Activated T-helper 2 cell treated with anti-CD3 and anti-CD28 coated beads, Interferon-gamma antibody, Interleukin-2, Interleukin-4, amounts not matched to agents 10 μg/mL and 5 μg/mL and 100 μg/mL, durations not matched to agents 14 hours and 24 hours and 36 hours (primary cell): ENCODE measurements at places on chromosomes 12 and 14. TPM values are rescaled to one million over a fixed set of nuclear protein-coding genes. Genes with fewer than 3 reads are reported as not detected.

Gene YEATS4
- total RNA-seq: 38.9 and 39.0 TPM in 2 replicates

Gene KRT72
- total RNA-seq: not detected in 2 replicates

Gene CEBPE
- not detected in 2 replicates for total RNA-seq

Gene KCNA5
- not detected in 2 replicates for total RNA-seq

Gene ORMDL2
- 58.6 and 59.2 TPM in 2 replicates for total RNA-seq

Gene C14orf93
- 9.1 and 9.2 TPM in 2 replicates for total RNA-seq

Gene EML5
- total RNA-seq: 0.39 and 0.55 TPM in 2 replicates

Gene DLGAP5
- total RNA-seq: 41.9 and 46.0 TPM in 2 replicates

Gene OR6C2
- total RNA-seq: not detected in 2 replicates

Gene ANG
- 0.68 and 0.92 TPM in 2 replicates for total RNA-seq

Gene EFS
- not detected in 2 replicates for total RNA-seq

Gene SLC22A17
- 2.9 and 3.2 TPM in 2 replicates for total RNA-seq

Gene ZNF219
- 9.4 and 11.0 TPM in 2 replicates for total RNA-seq

Gene RHEBL1
- 14.2 and 16.0 TPM in 2 replicates for total RNA-seq

DNA sequence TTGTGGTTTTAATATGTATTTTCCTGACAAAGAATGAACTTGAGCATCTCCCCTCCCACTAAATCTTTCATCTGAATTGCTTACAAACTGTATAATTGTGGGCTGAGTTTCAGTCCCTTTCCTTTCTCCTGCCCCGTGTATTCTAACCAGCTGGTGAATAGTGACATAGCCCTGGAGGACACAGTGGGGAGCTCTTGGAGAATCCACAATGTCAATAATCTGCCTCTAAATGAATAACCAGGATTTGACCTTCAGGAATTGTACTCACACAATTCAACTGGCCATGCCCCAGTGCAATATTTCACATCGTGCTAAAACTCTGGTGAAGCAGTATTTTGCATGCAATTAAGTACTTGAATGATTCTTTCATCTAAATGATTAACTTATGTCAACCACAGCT, 177.2 kb downstream of the C12orf42 start:
- DNase-seq: no peak

- no peak for DNase-seq
Observed at GRCh38 chr14:72479461-72479931, 414.4 kb downstream of the DPF3 start.

DNA sequence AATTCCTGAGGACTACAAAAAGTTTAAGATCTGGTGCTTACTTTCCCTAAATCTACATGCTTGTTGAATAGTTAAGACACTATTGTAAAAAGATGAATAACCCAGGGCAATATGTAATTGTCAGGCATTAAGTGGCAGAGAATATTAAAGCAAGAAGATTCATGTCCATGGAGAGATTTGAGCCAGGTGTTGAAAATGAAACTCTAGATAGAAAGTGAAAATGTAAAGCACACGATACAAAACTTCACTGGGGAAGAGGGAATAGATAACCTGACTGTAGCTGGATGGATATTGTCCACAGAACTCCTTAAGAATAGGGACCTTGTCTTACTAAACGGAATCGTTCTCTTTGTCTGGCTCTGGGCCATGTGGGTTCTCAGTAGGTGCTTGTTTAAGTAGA, 5.0 kb downstream of the CAND1 start:
- no peak for DNase-seq

GRCh38 chr14:49497725-49498348, 88.3 kb downstream of the RPS29 start:
- no peak for DNase-seq

DNA sequence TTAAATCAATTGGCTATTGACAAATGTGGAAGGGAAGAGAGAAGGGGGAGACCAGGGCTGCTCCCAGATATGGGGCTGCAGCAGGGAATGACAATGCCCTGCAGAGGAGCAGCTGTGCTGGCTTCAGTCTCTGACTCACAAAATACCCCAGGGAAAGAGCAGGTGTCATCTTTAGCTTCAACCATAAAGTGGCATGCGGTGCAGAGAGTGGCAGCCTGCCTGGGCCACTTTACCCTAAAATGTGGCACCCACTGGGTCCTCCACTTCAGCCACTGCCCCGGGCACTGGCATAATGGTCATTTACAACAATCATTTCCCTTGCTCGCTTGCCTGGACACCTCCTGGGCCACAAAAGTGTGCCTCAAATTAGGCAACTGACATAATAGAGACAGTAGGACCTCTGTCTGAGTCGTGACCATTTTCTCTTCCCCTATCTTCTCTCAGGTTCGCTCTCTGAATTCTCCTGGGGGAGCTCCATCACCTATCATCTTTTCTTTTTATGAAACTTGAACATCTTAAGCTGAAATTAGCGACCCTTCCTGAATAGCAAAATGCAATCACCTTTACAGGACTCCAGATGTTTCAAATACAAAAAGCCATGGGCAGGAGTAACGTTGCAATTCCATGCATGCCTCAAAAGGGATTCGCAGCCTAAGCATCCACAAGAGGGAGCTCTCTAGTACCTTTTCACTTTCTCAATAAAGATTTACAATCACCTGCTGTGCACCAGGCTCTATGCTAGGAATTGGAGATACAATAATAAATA, 179.9 kb upstream of the ATF7IP start:
- DNase-seq: no peak

DNA sequence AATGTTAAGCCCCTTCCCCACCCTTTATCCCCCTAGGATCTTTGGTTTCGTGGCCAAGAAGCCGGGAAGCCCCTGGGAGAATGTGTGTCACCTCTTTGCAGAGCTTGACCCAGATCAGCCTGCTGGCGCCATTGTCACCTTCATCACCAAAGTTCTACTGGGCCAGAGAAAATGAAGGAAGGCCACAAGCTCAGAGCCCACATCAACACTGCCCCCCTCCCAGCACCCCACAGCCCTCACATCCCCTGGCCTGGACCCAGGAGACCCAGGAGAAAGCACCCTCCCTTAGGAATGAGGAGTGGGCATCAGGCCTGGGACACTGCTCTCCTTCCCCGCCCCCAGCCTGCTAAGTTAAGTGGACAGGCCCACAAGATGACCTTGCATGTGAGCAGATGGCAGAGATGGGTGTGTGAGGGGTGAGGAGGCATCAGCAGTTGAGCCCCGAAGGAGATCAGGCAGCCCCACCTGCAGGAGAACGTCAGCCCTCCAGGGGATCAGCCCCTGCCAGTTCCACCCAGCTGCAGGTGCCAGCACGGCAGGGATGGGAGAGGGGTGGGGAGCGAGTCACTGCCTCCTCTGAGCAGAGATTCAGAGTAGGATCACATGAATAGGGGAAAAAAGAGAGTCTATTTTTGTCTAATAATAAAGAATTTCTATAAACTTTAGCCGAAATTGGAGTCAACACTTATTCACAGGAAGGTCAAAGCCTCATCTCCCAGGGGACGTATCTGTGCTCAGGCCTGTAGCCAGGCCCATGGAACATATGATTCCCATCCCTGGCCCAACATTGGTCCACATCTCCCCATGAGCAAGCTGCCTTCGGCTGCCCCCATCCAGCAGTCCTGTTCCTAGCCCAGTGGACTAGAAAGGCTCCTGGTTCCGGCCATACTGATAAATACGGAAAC, 14.1 kb downstream of the TNS2 start:
- DNase-seq: no peak

GRCh38 chr12:2347844-2348481, 295.2 kb downstream of the CACNA1C start:
- DNase-seq: no peak

DNA sequence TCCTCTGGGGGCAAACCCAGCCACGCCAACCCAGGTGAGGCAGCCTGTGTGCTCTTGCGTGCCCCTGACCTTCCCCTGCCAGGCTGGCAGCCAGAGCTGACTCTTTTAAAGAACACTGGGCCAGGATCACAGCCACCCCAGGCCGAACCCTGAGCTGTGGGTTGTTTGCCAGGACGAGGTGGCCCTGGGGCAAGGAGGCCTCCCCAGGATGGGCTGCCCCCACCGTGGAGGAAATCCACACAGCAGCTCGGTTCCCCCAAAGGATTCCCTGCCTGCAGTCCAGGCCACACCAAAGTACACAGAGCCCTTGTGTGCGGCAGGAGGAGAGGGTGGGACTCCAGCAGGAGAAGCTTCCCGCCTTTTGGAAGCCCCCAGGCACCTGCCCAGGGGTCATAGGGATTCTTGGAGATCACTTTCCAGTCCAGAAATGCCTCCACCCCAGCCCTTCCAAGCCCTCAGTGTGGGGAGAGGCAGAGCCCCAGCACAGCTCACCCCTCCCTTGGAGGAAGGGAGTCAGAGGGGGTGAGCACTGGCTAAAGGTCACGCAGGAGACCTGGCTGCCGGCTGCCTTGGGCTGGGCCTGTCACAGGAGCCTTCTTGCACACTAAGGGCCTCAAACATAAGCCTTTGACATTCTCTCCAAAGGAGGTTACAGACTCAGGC, 115.6 kb downstream of the CALM1 start:
- no peak for DNase-seq

DNA sequence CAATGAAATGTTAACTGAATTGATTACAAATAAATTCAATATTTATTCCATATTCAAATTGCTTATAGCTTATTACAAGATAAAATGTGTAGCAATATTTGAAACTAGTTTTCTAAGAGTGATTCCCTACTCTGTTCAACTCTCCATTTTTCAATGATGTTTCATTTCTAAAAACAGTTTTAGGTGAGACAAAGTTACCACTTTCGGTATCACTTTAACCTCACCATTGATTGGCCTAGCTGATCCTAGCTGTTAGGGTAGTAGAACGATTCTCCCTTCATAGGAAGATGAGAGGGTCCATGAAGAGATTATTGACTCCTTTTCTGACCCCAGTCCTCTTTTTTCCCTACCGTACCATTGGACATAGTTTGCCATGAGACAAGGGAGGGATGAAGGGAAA, 373.3 kb downstream of the PRKD1 start:
- no peak for DNase-seq

GRCh38 chr14:73870525-73871235, 16.0 kb upstream of the ZNF410 start:
- no peak for DNase-seq

GRCh38 chr12:5621329-5621728, 189.4 kb downstream of the NTF3 start:
- no peak for DNase-seq

DNA sequence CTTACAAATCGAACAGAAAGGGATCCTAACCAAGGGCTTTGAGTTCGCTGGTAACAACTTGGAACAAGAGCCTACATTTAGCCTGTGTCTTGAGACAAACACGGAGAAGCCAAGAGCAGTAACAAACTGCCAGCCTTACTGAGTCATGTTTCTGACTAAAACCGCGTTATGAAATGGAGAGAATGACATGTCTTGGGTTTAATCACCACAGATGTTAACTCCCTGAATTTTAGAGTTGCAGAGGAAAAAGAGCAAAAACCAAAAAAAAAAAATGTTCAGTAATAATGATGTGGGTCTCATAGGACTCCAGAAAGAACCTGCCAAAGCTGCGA, 1.0 kb downstream of the BLTP3B start:
- peak; percentile 37 for DNase-seq

- DNase-seq: no peak
Observed at GRCh38 chr12:77131977-77132490, 66.7 kb upstream of the E2F7 start.

DNA sequence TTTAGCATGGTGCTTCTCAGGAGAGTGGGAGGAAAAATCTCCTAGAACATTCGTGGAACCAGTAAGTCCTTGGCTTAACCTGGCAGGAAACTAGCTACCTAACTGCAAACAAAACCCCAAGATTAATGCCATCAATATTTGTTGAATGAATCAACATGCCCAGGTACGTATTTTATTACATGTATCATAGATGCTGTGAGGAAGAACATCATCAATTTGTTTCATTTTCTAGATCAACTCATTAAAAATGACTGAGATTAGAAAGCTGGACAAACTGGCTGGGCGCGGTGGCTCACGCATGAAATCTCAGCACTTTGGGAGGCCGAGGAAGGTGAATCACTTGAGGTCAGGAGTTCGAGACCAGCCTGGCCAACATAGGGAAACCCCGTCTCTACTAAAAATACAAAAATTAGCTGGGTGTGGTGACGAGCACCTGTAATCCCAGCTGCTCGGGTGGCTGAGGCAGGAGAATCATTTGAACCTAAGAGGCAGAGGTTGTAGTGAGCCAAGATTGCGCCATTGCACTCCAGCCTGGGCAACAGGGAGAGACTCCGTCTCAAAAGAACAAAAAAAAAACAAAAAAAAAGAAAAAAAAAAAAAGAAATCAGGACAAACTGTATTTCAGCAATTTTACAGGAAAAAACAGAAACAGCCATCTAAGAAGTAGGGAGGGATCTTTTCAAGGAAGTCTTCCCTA, 88.7 kb downstream of the NTN4 start:
- DNase-seq: no peak

GRCh38 chr14:24074625-24075484, 3.5 kb downstream of the CPNE6 start:
- no peak for DNase-seq

DNA sequence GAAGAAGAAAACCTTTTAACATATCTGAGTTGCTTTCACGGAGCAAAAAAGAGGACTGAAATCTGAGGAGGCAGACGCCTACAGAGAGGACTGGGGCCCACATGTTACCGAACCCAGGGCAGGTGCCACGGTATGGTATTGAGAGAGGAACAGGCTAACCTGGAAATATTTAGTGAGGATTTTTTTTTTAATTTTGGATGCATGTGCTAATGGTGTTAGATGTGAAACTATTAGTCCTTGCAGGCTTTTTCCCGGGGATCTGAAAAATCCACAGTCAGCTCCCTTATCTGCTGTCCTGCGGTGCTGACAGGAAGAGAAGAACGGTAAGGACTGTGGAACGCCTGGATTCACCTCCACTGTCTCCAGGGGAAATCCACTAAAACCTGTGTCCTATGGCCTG, 819.7 kb downstream of the TMEM121 start:
- no peak for DNase-seq

- DNase-seq: peak; percentile 21
Observed at GRCh38 chr14:68628605-68629310, 164.1 kb downstream of the ZFP36L1 start.

GRCh38 chr12:82666830-82667229, 19.9 kb upstream of the TMTC2 start:
- DNase-seq: no peak

- no peak for DNase-seq
Observed at GRCh38 chr14:76138758-76139723, 12.7 kb upstream of the GPATCH2L start.

GRCh38 chr12:66066137-66066928, 64.2 kb downstream of the LLPH start:
- DNase-seq: no peak

DNA sequence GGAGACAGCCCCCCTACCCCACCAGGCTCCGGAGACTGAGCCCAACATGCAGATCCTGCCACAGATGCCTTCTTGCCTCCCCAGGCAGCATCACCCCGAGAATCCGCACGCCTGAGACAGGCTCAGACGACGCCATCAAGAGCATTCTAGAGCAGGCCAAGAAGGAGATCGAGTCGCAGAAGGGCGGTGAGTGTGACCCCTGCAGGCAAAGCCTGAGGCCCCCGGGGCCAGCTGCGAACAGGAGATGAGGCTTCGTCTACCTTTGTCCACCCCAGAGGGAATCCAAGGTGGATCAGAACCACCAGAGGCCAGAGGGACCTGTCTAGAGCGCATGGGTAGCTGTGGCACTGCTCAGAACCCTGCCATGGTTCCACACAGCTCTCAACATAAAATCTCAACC, 56.9 kb downstream of the PHETA1 start:
- DNase-seq: no peak

- DNase-seq: no peak
Observed at GRCh38 chr12:22722779-22723178, 97.8 kb downstream of the ETNK1 start.

- no peak for DNase-seq
Observed at GRCh38 chr12:114361545-114361944, 44.4 kb downstream of the TBX5 start.
